ENCODE measurements at places on chromosomes 5 and 9.
A peak's percentile ranks its signal among the peaks of the same experiment; 100 is the strongest.

DNA sequence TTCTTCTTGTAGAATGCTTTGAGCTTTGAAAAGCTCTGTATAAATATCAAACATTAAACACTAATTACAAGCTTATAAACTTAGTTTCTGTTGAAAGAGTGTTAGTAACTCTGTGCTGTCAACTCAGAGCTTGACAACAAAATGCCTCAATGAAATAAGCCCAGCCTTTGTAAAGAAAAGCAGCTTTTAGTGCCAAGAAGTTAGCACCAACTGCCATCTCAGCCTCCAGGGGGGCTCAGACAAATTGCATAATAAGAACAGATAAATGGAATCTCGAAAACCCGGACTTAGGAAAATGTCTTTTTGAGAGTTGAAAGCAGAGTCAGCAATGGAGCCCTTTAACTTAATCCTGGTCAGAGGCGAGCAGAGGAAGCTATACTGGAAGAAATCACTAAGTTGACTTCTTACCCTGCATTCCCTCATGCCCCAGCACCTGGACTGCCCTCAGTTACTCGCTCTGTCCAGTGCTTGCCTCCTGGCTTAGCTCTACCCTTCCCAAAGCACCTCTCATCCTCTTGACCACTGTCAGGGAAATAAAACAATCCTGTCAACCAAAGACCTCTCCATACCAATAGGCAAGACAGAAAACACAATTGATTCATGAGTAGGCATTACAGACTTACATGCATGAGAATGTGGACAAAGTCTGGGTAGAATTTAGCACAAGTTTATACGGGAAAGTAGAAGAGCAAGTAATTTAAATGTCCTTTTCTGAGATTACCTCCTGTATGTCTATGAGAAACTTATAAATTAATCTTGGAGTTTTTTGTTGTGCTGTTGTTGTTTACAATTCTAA, 352.7 kb downstream of the ZNF608 start:
- DNase-seq, result no peak

DNA sequence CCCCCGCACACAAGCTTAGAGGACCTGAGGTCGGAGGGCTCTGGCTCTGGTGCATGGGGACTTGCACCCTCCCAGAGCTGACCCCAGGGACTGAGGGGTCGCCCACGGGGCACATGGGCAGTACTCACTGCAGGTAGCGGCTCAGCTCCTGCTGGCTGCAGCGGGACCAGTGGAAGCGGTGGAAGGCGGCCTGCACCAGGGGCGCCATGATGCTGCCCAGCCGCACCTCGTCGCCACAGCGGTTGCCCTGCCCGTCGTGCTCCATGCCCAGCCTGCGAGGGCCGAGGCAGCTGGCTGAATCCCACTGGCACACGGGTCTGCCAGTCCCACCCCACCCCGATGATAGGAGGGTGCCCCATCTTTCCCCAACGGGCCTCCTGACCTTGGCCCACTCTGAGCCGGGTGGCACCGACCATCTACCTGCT, 93.8 kb downstream of the ZNF354C start:
- DNase-seq, result no peak

GRCh38 chr5:171480239-171480638, 60.8 kb downstream of the FGF18 start:
- no peak for DNase-seq

- DNase-seq, result no peak
These were observed 312.9 kb downstream of the ADGRV1 start for GRCh38 chr5:90871391-90871991.

DNA sequence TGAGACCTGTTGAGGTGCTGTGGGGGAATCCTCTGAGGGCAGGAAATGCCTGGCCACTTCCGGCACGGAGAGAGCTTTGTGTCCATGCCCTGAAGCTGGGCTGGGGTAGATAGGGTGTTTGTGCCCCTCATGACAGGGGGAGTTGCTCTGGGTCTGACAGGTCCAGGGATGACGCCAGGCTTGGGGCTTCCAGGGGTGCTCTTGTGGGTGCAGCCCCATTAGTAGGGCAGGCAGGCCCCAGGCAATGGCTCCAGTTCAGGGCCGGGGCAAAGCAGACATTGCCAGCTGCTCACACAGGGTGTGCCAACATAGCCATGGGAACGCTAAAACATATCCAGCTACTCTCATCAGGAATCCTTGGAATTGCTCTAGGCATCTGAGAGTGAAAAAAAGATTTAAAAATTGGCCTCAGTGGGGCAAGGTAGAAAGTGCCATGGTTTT, 21.1 kb downstream of the PITX1 start:
- DNase-seq, result no peak

DNA sequence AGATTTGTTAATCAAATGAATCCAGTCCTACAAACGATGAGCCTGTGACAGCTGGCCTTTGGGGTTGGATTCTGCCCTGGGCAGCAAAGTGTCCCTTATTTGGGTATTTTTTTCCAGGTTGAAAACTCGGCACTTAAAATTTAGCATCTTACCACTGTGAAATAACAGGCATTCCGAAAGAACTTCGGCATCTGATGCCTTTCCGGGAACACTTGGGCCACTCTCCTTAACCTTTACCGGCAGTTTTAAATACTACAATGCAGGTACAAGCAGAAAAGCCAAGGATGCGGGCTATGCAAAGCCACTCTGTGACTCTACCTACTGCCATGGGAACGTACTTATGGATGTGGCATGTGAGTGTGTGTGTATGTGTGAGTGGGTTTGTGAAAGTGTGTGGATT, 1.0 kb upstream of the RASGRF2 start:
- DNase-seq, result no peak

DNA sequence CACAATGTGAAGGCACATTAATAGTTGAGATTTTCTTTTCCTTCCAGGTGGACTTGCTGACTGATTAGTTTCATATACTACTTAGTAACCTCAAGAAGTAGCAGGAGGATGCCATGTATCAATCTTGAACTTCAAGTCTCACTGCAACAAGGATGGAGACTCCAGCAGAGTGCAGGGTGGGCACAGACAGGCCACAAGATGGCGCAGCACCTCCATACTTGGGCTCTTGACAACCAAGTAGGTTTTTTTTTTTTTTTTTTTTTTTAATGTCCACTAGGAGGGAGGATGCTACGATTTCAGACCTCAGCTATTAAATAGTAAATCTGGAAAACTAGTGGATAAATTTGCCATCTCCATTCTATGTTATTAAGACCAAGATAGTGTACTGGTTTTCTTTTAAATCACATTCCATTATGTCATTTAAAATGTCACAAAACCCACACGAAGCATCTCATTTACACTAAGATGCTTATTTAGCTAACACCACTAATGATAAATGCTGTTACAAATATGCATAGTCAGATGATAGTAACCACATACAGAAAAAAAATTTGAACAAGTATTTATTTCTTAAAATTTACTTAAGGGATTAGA, 58.6 kb downstream of the IL6ST start:
- DNase-seq, result peak; percentile 63

DNA sequence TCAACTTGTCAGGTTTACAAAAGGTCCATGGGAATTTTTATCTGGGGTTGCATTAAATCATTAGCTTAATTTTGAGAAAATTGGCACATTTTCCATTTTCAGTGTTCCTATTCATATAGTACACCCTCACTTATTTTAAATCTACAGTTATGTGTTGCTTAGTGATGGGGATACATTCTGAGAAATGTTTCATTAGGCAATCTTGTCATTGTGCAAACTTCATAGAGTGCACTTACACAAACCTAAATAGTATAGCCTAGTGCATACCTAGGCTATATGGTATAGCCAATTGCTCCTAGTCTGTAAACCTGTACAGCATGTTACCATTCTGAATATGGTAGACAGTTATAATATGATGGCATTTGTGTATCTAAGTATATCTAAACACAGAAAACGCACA, 19.8 kb upstream of the FAM151B start:
- DNase-seq, result no peak

DNA sequence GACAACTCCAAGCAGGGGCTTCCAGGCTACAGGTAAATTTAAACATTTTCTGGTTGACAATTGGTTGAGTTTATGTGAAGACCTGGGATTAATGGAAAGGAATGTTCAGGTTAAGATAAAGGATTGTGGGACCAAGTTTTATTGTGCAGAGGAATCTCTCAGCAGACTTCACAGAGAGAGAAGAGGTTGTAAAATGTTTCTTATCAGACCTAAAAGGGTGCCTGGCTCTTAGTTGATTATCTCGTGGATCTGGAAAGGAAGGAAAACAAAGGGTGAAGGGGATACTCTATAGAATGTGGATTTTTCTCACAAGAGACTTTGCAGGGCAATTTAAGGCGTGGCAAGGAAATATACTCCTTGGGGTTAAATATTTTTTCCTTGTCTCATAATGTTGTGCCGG, 96.5 kb upstream of the RASGRF2 start:
- no peak for DNase-seq

DNA sequence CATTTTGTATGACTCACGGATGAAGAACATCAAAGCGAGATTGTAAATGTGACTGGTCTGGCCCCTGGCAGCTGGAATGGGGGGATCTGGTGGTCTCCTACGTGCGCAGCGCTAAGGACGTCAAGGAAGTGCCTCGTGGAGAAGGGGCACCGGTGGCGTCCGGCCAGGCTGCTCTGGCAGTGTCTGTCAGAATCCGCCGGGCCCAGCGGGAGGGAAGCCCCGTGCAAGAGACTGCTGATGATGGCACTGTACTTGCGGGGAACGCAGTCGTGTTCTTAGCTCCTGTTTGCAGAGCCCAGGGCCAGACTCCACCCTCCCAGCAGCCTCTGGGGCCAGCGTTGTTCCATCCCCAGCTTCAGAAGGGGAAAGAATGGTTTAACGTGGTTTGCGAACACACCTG, 75.5 kb downstream of the COL5A1 start:
- DNase-seq, result no peak

GRCh38 chr5:55484531-55484930, 50.2 kb downstream of the PLPP1 start:
- no peak for DNase-seq

- DNase-seq, result no peak
These were observed 21.8 kb downstream of the SLIT3 start for GRCh38 chr5:169279125-169279524.

GRCh38 chr9:93820667-93821306, 134.4 kb downstream of the BARX1 start:
- no peak for DNase-seq

DNA sequence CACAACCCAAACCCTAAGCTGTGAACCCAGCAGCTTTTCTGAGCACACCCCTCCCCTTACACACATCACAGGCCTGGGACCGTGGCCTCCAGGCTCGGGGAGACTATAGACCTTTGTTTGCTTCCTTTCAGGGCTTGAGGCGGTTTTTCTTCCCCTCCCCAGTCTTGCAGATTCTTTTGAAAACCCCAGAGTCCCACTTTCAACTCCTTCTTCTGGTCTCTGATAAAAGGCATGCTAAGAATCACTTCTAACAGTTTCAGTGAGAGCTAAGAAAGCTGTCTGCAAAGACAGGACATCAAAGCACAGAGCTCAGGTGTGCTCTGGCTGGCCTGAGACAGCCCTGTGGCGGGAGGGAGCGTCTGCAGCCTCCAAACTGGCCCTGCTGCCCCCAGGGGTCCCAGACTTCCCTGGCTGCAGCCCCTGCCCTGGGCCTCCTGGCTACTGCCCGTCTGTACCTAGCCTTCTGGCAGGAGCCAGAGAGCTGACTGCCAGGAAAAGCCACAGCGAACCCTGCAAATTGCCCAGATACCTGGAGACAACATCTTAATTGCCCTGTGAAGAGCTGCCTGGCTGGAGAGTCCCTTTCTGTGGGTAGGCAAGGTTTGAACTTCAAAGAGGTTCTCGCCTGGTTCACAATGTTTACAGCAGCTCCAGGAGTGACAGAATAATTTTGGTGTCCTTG, 138.9 kb downstream of the GADD45G start:
- DNase-seq, result no peak

DNA sequence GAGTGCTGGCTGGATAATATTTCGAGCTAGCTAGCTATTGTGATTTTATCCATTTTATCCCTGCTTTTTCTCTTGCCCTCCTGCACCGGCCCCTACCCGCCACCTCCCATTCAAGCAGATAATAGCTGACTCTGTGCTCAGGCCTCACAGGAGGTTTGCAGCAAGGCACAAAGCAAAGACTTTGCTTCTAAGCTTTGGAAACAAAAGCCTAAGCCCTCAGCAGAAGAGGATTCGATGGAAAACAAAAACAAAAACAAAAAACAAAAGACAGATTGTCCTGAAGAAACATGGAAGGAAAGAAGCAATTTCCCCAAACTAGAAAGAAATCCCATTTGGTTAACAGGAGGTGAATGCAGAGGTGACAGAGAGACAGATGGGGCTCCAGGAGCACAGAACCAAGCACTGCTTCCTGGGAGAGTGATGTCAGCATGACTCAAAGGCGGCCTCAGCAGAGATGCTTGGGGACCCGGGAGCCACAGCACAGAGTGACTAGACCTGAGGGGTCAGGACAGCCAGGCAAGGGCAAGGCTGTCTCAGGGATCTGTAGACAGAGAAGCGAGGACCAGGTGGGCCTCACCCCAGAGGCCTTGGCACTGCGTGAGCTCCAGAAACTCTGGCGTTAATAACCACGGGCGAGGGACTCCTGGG, 28.4 kb downstream of the MTX3 start:
- peak; percentile 1 for DNase-seq

DNA sequence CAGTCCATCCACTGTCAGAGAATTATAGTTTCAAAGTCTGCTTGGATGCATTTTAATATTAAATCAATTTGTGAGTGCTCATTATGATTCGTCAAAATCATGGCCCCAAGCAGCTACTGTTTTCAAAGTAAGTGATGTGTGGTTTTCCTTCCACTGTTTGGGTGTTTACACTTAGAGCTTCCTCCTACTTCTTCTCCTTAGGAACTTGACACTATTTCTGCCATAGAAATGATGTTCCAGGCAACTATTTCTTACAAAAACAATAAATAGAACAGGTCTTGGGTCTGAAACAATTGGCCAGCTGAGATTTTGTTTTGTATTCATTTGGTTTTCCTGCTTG, 132.8 kb upstream of the RAI14 start:
- no peak for DNase-seq

DNA sequence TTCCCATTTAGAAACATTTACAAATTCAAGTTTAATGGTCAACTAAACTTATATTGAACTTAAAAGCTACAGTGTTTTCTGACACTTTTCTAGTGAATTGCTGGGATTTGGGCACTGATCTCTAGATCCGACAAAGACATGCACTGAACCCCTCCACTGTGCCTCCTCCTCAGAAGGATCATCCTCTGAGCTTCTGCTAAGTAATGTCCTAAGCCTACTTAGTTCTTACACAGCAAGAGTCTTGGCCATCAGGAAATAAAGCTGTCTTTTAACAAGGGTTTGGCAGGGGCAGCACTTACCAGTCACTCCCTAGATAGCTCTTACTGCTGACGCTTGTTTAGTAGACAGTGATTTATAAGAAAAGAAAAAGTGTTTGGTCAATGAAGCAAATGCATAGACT, 50.5 kb downstream of the FAM81B start:
- no peak for DNase-seq

Measured in stimulated activated CD8-positive, alpha-beta memory T cell treated with anti-CD3 and anti-CD28 coated beads, Interleukin-4, amount 100 ng/mL, for 24 hours (primary cell).